WTC11 (cell line): ENCODE measurements at places on chromosomes 16 and 17. TPM values are rescaled to one million over a fixed set of nuclear protein-coding genes. Genes with fewer than 3 reads are reported as not detected.

DNA sequence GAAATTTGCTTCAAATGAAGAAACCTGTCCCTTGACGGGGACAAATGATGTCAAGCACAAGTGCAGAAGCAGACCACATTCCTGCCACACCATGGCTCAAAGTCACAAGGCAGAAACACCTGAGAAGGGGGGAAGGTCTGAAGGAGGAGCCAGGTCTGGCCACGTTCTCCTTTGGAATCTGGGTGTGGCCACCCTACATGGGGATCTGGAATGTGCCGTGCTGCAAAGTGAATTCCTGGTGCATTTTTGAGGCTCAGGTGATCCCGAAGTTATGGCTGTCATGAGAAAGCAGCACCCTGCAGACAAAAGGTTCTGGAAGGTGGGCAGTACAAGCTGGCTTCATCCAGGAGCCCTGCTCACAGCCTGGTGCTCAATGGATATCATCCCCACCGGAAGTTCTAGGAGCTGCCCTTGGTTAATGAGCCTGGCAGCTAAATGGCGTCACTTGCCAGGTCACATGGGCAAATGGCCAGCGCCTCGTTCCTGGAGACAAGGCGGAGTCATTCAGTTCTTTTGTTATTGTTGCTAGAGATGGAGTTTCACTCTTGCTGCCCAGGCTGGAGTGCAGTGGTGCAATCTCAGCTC is 20.1 kb upstream of the ADCY9 start:
- H3K4me3 ChIP-seq, result no peak overlapping the region
- peaks cover 57% of the 10 kb centered on the region for H3K27me3 ChIP-seq
- H3K27ac ChIP-seq, result no peak overlapping the region; the same call in 1 of the 2 replicates
- peak; percentile 46 for DNase-seq
- peaks cover 25% of the 10 kb centered on the region for H3K4me1 ChIP-seq

DNA sequence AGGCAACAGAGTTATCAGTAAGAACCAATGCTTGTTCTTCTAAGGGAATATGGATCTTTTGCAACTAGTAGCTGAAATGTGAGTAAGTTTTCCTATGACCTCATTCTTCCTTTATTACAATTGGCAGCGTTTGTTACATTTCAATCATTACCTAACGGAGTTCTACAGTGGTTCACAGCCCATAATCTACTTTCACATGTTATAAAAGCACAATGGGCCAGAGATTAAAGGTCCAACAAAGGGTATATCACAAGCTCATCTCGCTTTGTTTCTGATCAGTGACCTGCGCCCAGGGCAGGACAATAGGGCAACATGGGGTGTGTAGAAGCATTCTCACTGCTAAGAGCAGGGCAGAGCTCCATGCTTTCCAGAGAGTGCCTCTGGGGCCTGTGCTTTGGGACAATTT is 279.9 kb upstream of the DYNLRB2 start:
- DNase-seq, result no peak
- peaks cover 11% of the 10 kb centered on the region for H3K4me1 ChIP-seq
- no peak overlapping the region for H3K27ac ChIP-seq
- no peak overlapping the region for H3K4me3 ChIP-seq
- H3K36me3 ChIP-seq, result no peaks in the 10 kb centered on the region

GRCh38 chr16:67039260-67040020 is 10.5 kb downstream of the CBFB start:
- H3K4me3 ChIP-seq, result no peak overlapping the region
- H3K27me3 ChIP-seq, result no peaks in the 10 kb centered on the region
- peaks cover 14% of the 10 kb centered on the region for H3K4me1 ChIP-seq
- no peak for DNase-seq

DNA sequence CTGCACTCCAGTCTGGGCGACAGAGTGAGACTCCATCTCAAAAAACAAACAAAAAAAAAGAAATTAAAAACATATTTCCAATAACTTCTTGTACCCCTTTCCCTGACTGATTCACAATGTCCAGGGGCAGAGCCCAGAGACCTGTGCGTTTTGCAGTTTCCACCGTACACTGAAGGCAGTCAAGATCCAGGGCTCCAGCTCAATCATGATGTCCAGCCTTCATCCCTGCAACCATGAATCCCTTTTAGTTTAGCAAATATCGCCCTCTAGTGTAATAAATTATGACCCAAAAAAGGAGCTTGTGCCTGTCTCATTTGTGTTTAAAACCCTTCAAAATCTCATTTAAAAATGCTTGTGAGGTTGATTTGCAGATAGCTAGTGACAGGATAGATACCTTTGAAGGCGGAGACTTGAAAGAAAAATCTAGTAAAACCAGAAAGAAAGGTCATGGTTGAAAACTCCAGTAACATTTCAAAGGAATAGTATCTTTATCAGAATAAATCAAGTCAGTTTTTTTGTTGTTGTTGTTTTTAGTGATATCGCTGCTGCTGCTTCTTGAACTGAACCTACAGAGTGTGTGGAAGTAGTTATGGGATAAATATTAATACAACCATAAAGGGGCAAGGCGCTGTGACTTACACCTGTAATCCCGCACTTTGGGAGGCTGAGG is 3.7 kb upstream of the ERN1 start:
- peaks cover 30% of the 10 kb centered on the region for H3K27me3 ChIP-seq
- no peak for DNase-seq
- peaks cover 10% of the 10 kb centered on the region for H3K4me1 ChIP-seq
- H3K4me3 ChIP-seq, result no peak overlapping the region
- no peaks in the 10 kb centered on the region for H3K36me3 ChIP-seq

DNA sequence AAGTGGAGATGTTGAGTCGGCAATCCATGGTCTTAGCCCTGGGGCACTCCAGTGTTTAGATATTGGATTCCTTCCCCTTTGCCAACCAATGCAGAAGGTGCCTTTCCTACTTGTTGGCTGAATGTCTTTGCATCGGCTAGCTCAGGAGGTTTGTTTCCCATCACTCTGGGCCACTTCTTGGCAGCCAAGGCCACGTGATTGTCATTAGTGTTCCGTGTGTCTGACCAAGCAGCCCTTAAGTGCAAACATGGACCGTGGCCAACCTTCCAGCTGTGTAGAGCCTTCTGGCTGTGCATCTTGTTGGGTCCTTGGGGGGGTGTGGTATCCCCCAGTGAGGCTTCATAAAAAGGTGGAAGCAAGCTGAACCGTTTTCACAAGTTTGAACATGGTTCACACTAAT is 66.0 kb downstream of the GNAO1 start:
- no peak for DNase-seq
- H3K27ac ChIP-seq, result no peak overlapping the region
- no peaks in the 10 kb centered on the region for H3K27me3 ChIP-seq
- no peak overlapping the region for H3K4me3 ChIP-seq
- no peaks in the 10 kb centered on the region for H3K4me1 ChIP-seq

DNA sequence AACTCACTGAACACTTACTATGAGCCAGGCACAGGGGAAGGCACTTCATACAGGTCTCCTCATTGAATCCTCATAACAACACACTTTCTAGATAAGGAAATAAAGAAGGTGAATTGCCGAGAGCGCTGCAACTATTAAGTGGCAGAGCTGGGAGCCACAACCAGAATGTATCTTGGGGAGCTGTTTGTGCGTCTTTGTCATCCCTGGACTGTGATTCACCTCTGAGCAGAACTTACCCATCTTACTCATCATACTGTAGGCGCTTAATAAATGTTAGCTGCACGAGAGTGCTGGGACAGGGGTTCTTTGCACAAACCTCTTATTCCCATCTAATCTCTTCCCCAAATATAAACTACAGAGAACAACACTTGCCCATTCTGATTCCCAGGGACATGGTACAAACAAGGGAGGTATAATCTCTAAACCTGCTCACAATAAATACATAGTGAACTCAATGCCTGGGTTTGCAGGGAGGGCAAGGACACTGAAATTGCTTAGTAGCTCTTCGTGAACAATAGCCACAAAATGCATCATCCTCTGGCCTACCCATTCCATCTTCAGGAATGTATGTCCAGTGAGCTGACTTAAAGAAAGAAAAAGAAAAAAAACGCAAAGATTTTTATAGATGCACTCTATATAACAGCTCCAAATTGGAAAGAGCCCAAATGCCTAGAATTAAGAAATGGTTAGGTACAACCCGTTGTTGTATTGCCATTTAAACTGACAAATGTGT is 43.0 kb downstream of the MYO18A start:
- H3K4me3 ChIP-seq, result no peak overlapping the region
- H3K4me1 ChIP-seq, result peaks cover 51% of the 10 kb centered on the region
- H3K36me3 ChIP-seq, result no peaks in the 10 kb centered on the region
- no peaks in the 10 kb centered on the region for H3K27me3 ChIP-seq
- no peak for DNase-seq
- H3K27ac ChIP-seq, result no peak overlapping the region

Gene CLDN7
- total RNA-seq, result 131 to 136 TPM (median 136 TPM) in 3 replicates

Gene BCL6B
- 11.4 to 13.5 TPM (median 12.3 TPM) in 3 replicates for total RNA-seq

Gene TOX3
- total RNA-seq, result 17.6 to 20.2 TPM (median 19.3 TPM) in 3 replicates

Gene STX1B
- 15.9 to 20.5 TPM (median 19.9 TPM) in 3 replicates for total RNA-seq

Gene CPHXL2
- not detected in 3 replicates for total RNA-seq

Gene HCRT
- total RNA-seq, result not detected in 3 replicates

Gene UTS2R
- total RNA-seq, result 0.46 to 0.76 TPM (median 0.53 TPM) in 3 replicates
